Stimulated activated CD8-positive, alpha-beta memory T cell treated with anti-CD3 and anti-CD28 coated beads, Interleukin-7, amount 100 ng/mL, for 24 hours (primary cell): ENCODE measurements at places on chromosomes 7 and 10.

DNA sequence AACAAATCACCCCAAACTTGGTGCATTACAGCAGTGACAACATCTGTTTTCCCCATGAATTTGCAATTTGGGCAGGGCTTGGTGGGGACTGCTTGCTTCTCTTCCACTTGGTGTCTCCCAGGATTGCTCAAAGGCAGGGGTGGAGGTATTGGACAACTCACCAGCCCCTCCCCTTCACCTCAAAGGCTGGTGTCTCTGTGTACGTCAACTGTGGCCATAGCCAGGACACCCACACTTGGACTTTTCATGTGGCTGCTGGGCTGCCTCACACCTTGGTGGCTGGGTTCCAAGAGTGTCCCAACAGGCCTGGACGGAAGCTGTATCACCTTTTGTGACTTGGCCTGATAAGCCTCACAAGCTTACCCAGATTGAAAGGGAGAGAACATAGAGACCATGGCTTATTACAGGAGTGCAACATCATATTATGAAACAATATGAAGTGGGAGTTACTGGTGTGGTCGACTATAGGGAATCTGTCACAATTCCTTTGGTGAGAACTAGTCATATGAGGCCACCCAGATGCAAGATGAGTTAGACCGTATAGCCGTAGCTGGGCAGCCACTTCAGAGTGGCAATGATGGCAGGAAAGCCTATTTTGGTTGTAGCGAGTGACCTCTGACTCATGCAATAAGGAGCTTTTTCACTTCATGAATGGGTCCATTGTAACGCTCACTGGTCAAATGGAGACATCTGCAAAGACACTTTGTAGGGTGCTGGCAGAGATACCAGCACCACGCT lies 187.6 kb upstream of the ITGB1 start:
- DNase-seq, result no peak

GRCh38 chr7:141952461-141952860 lies 5.7 kb upstream of the CLEC5A start:
- DNase-seq, result no peak

DNA sequence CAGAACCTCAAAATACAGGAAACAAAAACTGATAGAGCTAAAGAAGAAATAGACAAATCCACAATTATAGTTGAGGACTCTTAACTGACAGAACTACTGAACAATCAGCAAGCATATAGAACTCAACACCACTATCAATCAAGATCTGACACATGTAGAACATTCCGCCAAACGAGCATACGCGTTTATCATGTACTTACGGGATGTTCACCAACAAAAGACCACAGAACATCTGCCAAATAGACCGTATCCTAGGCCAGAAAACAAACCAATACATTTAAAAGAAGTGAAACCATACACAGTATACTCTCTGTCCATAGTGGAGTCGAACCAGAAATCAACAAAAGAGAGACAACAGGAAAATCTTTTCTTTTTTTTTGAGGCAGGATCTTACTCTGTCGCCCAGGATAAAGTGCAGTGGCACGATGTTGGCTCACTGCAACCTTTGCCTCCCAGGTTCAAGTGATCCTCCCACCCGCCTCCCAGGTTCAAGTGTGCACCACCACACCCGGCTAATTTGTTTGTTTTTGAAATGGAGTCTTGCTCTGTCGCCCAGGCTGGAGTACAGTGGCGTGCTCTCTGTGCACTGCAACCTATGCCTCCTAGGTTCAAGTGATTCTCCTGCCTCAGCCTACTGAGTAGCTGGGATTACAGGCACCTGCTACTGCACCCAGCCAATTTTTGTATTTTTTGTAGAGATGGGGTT lies 5.1 kb downstream of the GNA12 start:
- DNase-seq, result no peak

DNA sequence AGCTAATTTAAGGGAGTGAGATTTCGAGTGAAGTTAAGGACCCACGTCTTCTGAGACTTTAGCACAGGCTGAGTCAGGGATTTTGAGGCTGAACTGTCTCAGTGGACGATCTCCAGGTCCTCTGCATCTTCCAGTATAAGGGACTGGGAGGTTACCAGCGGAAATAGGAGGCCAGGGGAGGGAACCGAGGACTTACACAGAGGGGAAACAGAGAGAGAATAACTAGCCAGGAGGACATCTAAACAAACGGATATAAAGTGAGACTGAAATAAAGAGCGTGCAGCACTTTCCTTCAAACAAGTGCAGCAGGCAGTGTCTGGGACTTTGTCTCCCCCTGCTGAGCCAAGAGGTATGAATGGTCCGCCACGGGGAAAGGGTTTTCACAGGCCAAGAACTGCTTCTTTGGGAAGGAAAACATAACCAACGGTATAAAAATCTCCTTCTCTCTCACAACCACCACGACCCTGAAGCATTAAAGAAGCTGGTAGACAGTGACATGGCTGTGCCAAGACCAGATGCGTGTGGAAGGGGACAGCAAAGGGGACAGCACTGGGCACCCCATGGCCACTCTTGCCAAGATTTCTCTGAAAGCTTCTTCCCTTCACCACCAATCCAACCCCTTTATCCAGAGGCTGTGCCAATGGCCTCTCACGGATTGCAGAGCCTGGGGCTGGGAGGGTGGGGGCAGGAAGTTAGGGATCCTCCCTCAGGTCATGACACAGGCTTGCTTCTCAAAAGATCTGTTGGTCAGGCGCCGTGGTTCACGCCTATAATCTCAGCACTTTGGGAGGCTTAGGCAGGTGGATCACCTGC lies 72.0 kb downstream of the SLC37A3 start:
- peak; percentile 7 for DNase-seq

DNA sequence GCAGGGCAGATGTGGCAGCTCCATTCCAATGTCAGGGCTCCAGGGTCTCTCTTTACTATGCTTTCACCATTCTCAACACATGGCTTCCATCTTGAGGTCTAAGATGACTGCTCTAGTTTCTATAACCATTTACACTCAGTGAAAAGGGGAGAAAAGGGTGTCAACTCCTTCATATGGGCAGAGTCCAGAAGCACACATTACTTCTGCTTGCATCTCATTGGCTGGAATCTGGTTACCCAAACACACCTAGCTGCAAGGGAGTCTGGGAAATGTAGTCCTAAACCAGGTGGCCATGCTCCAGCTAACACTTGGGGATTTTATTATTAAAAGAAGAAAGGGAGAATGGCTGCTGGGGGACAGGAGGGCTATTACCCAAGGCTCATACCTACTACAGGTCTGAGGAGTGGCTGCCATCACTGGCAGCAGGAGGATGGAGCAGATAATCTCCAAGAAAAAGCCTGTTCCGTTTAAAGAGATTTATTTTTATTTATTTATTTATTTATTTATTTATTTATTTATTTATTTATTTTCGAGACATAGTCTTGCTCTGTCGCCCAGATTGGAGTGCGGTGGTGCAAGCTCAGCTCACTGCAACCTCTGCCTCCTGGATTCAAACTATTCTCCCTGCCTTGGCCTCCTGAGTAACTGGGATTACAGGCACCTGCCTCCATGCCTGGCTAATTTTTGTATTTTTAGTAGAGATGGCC lies 29.1 kb upstream of the LBX1 start:
- no peak for DNase-seq

DNA sequence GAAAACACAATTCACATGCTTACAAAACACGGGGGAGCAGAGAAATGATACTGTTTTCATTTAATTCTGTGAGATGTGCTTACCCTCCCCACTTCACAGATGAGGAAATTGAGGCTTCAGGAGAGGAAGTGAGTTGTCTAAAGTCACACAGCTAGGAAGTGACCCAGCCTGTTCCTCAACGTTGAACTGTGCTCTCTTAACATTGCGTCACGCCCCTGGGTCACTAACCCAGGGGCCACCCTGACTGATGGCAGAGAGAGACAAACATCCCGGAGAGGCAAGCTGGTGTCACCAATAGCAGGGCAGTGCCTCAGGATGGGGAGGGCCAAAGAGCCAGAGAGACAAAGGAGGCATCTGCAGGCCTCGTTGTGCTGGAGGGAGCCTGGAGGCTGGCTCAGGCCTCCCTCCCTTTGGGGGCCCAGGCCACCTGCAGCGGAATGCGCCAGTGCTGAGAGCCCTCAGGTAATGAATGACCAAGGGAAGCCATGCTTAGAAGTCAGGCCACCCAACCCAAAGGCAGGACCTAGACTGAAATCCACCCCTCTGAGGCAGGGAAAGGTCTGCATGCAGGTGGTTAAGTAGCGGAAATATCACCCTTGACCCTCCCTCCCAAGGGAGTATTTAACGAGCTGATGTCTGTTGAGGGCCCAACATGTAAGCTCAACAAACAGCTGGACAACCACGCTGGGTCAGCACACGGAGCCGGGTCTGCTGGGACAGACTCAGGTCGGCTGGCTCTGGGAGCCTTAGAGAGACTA lies 81.3 kb downstream of the C10orf105 start:
- DNase-seq, result no peak

DNA sequence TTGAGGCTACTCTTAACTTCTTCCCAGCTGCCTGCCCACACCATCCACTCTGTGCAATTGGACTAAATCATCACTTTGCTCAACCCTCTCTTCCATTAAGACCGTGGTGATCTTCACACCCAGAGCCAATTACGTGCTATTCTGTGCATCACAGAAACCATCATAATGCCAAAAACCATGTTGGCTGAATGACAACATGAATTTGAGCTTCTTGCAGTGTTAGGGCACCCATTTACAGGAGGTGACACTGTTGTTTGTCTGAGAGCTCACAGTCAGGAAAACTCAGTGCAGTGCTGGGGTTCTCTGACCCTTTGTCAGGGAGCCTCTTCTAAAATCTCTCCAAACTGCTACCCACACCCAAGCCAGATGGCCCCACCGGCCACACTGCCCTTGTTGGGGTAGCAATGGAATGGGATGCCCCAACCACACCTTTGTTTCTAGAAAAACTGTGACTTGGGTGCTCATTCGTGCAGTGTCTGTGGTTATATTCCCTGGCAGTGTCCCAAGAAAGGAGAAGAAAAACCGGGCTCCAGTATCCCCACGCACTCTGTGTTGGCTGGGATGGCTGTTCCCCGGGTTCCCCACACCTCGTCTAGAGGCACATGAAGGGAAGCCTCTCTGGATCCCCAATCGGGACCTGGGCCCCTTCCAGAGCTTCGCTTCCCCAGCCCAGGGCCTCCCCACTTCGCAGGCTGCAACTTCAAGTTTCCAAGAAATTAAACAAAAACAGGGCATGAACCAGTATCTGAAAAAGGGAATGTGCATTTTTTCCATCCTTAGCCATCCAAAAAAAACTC lies 2.0 kb upstream of the TNS3 start:
- DNase-seq, result no peak

DNA sequence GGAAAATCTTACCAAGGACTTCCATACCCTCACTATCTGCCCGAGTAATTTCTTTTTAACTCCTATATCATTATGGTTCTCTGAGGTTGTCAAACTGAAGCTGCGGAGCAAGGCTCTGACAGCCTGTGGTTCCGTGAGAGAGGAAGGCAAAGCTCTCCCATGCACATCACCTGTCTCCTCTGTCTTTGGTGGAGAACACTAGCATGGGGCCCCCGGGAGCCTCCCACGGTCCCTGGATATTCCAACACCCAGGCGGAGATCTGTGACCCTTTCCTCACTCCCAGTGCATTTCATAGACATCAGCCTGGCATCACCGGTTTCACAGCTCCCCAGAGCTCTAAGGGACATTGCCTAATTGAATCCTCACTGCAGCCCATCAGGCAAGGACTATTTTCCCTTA lies 10.4 kb downstream of the RBP4 start:
- DNase-seq, result no peak

GRCh38 chr10:32031424-32031823 lies 24.8 kb downstream of the KIF5B start:
- no peak for DNase-seq

DNA sequence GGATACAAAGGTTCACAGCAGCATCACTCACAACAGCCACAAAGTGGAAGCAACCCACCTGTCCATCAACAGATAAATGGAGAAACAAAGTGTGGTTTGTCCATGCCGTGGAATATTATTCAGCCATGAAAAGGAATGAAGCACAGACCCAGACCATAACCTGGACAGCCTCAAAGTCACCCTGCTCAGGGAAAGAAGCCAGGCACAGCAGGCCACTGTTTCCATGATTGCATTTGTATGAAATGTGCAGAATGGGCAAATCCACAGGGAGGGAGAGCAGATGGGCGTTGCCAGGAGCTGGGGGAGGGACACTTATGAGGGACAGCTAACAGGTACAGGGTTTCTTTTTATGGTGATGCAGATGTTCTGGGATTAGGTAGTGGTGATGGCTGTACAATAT lies 30.3 kb downstream of the FOXL3 start:
- DNase-seq, result no peak

GRCh38 chr7:98105942-98106544 lies 619 bp upstream of the LMTK2 start:
- DNase-seq, result no peak

DNA sequence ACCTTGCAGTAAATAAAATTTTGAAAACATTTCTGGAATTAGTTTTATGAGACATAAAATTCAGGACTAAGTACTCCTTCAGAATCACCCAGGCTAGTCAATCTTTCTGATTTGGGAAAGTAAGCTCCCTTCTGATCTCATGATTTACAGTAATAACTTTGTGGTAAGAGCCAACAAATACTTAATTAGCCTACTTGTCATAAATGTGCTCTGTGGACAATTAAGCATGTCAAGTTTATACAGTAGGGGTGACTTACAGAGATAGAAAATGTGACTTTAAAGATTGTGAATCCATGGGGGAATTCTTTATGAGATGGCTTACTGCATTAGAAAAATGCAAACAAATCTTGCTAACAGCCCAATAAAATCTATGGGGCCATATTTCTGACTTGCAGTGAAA lies 616.9 kb upstream of the GHITM start:
- DNase-seq, result no peak

DNA sequence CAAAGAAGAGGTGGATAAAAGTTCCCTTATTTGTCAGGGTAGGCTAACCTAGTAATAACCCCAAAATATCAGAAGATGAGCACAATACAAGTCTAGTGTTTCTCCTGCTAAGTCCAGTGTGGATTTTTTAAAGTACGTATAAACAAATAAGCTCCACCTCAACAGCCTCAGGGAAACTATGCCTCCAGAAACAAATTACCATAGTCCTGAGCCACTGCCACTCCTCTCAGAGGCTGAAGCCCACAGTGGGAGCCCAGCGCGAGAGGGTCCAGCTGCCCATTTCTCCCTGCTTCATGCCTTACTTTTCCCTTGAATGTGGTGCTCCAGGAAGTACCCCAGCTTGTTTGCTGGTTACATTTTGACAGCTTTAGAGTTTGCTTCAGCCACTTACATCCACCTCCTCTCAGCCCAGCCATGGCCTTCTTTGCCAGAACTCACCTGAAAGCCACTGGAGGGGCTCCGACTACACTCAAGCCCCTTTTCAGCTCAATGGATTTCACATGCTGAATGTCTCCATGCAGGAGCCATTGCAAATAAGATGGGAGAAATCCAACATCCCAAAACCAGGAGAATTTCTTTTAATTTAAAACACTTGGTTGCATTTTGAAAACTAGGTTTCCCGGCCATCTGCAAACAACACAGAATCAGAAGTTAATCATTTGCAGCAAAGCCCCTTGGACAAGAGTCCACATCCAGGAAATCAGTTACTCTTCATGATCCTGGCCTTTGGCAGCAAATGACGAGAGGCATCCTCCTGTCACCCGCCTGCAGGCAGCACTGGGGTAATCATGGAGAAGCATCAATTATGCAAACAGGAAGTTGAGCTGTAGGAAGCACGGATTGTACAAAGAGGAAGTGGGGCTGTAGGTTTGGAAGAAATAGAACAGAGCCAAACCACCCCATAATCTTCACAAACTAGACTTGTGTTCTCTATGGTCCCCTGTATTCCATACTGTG lies 138.1 kb downstream of the HERPUD2 start:
- DNase-seq, result no peak

GRCh38 chr10:24929056-24929544 lies 23.3 kb downstream of the PRTFDC1 start:
- DNase-seq, result no peak
